ENCODE measurements at places on chromosomes 5 and 9.
A peak's percentile ranks its signal among the peaks of the same experiment; 100 is the strongest.

DNA sequence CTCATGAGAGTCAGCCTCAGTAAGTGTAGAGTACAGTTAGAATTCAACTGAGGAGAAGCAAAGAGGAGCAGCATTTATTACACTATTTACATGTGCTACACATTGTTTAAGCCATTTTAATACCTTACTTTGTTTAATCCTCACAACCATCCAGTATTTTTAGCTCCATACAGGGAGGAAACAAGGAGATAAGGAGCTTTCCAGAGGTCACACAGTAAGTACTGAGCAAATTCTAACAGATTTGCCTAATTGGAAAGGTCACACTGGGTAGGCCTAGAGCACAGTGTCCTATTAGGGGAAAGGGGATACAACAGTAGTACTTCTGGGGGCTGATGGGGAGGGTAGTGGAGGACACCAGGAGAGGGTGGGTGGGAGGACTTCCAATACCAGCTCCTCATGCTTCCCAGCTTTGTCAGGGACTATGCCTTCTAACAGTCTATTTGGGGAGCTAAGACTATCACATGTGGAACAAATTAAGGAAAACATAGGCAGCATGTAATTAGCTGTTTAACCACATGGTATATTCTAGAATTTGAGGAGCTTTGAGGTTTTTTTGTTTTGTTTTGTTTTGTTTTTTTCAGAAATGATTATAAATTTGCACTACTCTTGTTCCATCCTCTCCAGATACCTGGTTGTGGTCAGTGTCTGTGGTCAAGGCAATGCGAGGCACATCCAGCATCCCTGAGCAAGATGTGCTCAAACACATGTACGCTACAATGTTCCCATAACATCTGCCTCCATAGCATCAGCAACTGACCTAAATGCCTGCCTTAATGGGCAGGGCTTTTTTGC is 96.0 kb upstream of the SLC12A2 start:
- DNase-seq = peak; percentile 35

DNA sequence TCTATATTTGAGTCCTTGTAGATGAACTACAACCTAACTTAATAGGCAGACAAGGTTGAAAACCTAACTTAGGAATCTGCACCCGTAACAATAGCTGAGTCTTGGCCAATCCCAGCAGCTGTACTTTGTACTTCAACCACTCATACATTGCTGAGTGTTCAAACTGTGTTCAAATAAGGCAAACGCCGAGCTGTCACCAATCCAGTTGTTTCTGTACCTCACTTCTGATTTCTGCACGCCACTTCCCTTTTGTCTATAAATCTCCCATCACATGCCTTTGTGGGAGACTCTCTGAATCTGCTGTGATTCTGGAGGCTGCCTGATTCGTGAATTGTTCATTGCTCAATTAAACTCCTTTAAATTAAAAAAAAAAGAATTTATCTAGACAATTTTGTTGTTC is 167.8 kb upstream of the TUT7 start:
- no peak for DNase-seq

DNA sequence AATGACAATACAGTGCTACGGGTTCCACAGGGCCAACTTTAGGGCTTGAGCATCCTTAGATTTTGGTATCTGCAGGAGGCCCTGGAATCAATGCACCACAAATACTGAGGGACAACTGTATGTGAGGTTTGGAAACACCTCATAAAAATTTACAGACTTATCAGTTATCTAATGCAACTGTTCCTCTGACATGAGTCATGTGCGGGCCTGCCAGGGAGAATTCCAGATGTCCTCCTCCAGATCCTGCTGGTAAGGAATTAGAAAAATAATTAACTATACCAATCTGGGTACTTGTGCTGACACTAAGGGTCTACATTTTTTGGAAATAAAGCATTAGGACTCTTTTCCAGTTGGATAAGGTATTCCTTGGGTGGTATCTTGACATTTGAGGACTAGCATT is 333.3 kb downstream of the ARRDC3 start:
- no peak for DNase-seq

DNA sequence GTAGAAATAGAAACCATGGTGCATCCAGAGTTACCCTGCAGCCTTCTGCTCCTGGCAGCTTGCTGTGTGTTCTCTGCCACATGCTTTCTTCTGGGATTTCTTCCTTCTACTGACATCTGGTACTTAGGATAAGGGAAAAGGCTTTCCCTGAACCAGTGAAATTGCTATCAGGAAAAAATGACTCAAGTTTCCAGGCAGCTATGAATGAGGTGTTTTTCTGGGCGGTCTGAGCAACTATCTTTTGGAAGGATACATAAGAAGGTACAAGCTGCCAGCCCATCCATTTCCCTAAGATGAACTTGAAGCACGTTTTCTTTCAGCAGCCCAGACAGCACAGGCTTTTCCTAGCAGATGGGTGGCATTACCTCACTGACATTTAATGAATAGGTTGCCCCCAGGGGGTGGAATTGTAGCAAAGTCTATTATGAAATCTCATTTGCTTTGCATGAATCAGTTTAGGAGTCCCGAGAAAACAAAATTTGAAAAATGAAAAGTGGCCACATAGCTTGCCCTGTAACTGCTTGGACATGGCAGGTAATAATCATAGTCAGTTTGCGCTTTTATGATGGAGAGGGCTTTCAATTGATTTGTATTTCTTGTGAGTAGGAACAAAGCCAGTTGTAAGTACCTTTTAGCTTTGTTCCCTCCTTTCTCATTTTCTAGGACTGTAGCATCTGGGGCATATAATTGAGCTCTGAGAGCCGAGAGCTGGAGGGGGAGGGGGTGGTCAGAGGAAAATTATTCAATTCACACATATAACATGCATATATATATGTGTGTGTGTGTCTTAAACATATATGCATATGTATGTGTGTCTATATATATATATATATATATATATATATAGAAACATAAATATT is 108.5 kb downstream of the C9orf152 start:
- peak; percentile 99 for DNase-seq

DNA sequence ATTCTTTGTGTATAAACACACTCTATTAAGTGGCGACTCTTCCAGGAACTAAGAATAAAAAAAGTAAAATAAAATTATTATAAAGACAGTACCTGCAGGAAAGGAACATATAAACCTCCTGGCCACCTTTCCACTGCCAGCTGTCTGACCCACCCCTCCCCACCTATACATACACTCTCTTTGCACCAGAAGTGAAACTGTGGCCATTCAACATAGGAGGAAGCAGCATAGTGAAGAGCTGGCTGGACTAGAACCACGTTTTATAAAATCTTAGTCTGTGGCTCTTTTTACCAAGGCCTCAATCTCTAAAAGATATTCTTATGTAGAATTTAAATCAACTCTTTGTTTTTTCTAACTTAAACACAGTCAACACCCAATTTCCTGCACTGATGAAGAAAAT is 289.6 kb downstream of the GABRB2 start:
- DNase-seq = no peak

DNA sequence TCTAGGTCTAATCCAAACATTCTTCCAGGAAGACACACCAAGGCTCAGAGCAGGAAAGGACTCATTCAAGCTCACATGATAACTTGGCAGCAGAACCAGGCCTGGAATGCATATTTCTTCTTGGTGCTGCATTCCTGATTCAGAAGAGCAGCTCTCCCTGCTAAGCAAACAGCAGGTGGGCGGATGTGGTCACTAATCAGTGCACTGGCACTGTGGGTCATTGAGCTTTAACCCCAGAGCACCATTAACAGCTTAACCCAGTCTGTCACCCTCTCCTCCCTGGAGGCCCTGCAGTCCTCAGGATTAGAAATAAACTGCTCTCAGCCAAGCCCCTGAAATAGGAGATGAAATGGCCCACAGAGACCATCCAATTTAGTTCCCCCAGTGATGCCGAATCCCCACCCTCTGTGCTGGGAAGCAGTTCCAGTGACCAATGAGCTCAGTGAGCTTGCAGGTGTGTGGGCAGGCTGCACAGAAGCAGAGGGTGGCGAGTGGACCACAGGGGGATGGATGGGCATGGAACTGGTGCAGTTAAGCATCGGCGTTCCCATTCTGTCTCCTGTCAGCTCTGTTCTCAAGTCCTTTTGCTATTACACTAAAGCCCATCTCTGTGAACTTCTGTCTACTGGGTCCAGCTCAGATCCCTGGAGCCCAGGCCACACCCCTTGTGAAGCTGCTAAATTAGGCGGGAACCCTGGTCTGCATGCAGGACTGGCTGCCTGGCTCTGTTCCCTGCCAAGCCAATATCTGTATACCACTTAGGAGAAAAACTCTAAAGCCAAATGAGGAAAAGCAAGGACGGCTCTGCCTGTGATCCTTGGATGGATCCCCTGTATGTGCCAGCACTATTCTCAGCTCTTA is 16.6 kb upstream of the MEGF9 start:
- peak; percentile 40 for DNase-seq

DNA sequence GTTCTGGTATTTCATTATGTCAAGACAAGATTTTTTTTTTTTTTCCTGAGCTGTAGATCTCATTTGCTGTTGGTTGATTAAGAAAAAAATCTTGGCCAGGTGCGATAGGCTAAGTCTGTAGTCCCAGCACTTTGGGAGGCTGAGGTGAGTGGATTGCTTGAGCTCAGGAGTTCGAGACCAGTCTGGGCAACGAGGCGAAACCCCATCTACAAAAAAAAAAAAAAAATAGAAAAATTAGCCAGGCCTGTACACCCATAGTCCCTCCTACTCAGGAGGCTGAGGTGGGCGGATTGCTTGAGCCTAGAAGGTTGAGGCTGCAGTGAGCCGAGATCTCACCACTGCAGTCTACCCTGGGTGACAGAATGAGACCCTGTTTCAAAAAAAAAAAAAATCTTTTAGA is 12.2 kb downstream of the CDC42SE2 start:
- no peak for DNase-seq

GRCh38 chr5:77972469-77973252 is 196.5 kb upstream of the TBCA start:
- DNase-seq = peak; percentile 87
